CD4-positive, CD25-positive, alpha-beta regulatory T cell (primary cell): ENCODE measurements at places on chromosomes 4 and X.
A peak's percentile ranks its signal among the peaks of the same experiment; 100 is the strongest.

DNA sequence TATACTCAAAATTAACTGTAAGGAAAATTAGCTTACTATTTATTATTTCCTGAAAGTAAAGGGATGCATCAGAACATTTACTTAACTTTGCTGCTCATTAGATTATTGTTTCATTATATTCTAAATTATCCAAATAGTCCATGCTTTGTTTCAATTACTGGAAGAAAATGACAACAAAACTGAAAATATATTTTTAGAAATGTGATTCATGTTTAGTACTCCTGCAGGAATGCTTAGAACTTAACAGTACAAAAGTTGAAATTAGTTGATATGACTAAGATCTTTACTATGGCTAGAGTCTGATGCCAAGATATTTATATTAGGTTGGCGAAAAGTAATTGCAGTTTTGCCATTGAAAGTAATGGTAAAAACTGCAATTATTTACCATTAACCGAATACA, 660.5 kb upstream of the PABPC4L start:
- DNase-seq = no peak

GRCh38 chr4:185039508-185040273, 21.4 kb downstream of the HELT start:
- peak; percentile 72 for DNase-seq

DNA sequence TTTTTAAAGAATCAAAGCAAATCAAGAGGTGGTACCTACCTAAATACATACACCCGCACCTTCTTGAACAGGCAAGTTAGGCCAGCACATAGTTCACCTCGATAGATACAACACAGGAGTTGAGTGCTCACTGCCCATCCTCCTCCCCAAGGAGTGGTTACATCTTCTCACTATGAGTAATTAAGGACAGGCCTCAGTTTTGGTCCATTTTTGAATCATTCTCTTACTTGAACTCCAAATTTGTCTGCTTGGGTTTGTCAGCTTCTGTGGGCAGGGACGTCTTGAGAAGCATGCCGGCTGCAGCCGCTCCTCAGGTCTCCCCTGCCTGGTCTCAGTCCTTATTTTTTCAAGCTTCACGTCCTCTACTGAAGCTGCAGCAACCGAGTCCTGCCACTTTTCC, 190.6 kb upstream of the RBPJ start:
- no peak for DNase-seq

- no peak for DNase-seq
Measured at GRCh38 chr4:7423801-7424552, 10.8 kb downstream of the PSAPL1 start.
